ENCODE measurements at places on chromosomes 2 and 18.
A peak's percentile ranks its signal among the peaks of the same experiment; 100 is the strongest.

DNA sequence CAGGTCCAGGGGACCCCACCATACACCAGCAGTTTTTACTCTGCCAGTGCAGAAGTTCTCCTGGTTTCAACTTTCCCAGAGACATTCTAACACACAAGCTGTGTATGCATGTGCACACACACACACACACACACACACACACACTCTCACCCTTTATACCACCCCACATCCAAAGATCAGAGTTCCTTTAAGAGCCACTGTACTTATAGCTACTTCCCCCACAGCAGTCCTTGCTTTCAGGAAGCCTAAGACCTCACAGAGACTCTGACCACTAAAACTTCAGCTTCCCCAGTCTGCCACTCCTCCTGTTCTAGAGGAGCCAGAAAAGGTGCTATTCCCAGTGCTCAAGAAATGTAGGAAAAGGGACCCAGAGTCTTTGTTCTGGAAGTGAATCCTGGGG is 107.8 kb downstream of the ZNF521 start:
- no peak for DNase-seq

GRCh38 chr2:52658598-52658997 is 1109.0 kb upstream of the CHAC2 start:
- no peak for DNase-seq

DNA sequence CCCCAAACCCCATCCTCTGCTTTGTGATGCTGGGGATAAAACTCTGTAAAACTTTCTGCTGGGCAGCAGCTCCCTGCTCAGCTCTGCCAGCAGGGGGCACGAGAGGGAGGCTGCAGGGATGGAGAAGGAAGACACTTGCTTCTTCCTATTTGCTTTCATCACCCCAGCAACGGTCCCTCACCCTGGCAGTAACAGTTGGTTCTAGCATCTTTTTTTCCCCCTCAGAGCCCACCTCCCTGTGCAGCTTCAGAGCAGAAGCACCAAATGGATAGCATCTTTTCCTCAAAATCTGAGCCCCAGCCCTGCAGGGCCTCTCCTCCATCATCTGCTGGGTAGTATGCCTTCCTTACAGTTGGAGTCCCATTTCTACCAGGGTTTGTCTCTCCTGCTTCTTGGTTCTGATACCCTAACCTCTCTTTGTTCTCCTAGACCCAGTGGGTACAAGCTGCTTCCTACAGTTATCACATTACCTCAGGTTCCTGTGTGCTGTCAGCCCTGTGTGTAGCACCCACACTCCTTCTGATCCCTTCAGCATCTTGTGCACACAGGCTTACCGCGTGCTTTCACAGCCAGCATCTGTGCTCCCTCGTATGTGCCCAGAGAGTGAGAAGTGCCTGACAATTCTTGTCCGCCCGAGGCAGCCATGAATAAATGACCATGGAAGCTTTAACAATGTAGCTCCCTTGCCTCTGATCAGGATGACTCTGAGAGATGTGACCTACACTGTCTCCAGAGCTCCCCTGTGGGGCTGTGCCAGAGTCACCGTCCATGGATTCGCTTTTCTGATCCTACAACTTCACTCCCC is 14.5 kb downstream of the CKAP2L start:
- peak; percentile 63 for DNase-seq

DNA sequence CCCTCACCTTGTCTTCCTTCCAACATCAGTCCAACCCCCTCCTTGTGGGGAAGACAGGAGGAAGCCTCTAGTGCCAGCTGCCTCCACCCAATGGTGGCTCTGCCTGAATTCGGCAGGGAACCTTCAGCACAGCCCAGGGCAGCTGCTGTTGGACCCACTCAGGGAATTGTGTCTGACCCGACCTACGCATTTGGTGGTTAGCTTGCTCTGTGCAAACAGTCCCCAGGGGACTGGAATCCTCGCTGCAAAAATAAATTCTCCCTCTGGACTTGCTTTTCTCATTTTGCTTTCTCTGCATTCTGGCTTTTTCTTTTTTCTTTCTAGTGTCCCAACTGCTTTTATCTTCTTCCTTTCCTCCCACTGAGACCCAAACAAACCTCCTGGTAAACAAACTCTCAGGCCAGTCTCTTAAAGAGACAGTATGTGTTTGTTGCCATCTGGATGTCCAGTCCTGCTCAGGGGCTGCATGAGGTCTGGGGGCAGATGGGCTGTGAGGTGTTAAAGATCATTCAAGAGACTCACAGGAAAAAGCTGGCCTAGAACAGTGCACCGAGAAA is 137.7 kb upstream of the HAAO start:
- no peak for DNase-seq

DNA sequence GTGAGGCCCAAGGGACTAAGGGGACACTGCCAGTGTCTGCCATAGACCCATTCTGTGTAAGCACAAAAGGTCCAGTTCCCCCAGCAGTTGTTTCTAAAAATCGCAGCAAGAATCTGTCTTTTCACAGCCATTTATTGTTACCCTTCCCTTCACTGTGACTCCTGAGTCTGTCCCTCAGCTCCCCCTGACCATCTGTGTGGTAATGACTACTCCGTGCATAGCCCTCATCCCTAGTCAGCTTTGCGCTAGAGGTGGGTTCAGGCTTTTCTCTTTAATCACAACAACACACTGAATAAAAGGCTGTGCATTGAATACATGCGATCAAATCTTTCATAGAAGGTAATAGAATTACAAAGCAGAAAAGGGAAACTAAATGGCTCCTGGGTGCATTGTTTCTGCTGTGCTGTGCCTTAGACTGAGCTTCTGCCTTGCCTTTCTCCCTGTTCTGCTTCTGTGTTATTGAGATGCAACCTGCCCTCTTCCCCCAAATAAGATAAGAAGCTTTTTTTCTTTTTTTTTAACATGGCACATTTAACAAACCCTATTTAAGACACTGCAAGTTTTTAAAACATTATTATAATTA is 836.0 kb upstream of the CDH2 start:
- DNase-seq: no peak

DNA sequence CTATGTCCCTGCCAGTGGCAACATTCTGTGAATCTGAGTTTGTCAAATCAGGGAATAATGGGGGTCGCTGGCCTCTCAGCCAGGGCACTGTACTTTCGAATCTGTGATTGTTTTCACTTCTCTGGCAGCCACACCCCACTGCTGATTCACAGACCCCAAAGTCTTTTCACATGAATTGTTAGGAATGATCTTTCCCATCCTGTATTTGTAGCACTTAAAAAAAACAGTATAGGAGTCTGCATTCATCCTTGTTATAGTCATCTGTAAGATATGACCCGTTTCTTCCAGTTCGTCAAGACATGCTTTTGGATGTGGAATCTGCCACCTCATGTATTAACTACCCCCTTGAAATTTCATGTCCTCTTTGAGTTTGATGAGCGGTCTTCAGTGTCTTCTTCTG is 928 bp downstream of the NAGK start:
- no peak for DNase-seq

- DNase-seq: no peak
These were observed 49.9 kb upstream of the RNU4ATAC start for GRCh38 chr2:121480826-121481225.

DNA sequence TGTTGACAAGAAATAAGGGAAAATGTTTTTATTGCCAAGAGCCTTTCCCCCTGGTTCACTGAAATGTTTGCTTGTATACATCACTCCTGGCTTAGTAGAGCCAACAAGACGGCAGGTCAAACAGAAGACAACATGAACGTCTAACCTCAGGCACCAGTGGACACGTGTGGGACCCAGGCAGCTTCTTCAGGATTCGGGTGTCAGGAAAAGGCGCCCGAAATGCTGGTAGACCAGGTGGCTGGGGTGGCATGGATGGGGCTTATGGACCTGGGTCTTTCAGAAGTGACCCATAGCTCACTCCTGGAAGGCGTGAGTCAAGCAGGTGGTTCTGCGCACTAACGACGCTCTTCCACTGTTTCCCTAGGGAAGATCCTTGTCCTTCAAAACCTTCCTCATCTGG is 23.3 kb upstream of the NFATC1 start:
- no peak for DNase-seq

- DNase-seq: no peak
These were observed 87.2 kb upstream of the EPB41L3 start for GRCh38 chr18:5630900-5631413.

DNA sequence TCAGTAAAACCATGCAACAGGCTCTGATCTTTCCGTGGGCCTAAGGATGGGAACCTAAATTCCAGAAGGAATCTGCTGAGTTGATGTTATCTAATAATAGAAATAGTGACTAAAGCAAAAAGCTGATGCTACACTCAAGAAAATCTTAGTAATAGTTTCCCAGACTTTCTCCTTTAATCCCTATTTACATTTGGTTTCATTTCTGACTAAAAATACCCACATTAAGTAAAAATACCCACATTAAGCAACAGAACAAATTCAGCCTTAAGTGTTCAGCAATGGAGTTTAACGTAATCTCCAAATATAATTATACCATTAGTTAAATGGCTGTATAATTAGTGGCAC is 50.3 kb downstream of the CCBE1 start:
- no peak for DNase-seq

DNA sequence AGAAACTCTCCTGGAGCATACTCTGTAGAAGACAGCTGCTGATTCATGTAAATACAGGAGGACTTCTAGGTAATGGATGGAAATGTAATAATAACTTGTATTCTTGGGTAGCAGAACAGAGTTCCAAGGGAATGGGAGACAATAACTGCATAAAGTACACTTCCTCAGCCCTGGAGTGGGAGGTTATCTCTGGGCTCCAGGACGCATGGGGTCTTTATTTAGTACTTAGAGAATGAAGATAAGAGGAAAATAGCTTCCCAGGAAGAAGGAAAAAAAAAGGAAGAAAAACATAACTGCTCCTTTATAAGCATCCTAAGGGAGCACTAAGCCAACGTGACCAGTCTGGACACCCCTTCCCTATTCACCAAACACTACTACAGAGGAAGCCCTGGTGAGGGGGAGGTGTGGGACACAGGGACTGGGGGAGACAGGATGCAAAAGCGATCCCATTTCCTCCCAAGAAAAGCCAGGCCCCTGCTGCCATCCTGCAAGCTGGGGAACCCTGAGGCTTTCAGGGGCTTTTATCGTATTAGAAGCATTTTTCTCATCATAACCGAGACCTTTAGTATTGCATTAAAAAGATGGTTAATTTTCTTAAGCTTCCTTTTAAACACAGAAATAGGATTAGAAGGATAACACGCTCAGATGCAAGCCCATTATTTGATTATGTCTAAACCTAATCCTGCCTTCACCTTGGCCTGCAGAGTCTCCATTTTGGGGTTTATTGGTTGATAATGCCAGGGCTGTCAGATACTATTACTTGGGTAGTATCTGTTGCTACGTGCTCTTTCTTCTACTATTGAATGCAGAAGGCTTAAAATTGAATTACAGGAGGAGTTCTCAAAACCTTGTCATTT is 78.5 kb downstream of the KLF7 start:
- no peak for DNase-seq

DNA sequence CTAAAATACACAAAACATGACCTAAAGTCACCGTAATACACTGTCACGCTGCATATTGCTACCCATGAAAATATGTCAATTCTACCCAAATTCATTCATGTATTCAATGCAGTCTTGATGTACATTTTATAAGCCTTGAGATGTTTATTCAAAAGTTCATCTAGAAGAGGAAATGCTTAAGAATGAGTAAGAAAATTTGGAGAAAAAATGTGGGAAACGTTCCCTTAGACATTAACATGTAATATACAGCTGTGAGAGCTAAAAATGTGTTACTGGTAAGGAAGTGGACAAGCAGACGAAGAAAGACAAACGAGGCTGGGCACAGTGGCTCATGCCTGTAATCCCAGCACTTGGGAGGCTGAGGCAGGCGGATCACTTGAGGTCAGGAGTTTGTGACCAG is 37.3 kb downstream of the THAP4 start:
- DNase-seq: no peak

- no peak for DNase-seq
These were observed 519.9 kb downstream of the KCNJ3 start for GRCh38 chr2:155218292-155218924.

- no peak for DNase-seq
These were observed 454.5 kb downstream of the XIRP2 start for GRCh38 chr2:167342769-167343168.

DNA sequence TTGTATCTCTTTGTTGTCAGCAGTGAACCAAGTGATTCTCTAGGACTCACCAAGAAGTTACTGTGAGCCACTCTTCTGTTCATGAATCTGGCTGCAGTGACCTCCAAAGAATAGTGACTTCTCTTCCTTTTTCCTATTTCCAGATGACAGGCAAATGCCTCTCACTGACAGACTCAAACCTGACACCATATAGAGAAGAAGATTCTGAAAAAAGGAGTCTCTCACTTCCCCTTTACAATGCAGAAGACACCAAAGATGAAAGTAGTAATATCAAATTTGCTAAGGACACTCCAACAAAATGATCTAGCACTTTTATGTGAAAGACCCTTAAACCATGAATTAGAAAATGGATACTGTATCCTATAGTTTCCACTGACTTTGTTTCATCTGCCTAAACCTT is 44.4 kb upstream of the SETBP1 start:
- no peak for DNase-seq

DNA sequence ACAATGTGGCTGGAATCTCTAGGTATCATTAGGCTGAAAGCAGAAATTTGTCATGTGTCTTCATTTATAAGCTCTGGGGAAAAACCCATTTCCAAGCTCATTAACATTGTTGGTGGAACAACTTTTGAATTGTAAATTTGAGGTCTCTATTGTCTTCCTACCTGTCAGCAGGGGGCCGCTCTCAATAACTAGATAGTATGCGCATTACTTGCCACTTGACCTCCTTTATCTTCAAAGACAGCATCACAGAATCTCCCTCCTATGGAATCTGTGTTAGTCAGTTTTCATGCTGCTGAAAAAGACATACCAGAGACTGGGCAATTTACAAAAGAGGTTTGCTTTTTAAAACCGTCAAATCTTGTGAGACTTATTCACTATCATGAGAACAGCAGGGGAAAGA is 223.1 kb downstream of the CALCRL start:
- DNase-seq: no peak

DNA sequence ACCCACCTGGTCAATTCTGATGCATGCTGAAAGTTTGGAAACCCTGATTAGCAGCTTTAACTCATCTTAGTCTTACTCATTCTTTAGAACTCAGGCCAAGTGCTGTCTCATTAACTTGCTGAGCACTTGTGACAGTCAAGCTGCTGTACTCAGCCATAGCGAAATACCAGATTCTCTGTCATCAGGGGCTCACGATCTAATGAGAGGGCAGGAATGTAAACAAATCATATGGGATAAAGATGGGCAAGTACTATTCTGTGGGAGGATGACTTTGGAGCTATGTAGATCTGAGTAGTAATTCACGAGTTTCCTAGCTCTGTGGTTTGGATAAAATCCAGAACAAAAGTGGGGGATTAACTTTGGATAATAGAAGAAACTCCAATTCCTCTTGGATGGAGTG is 376.6 kb downstream of the HRH4 start:
- DNase-seq: no peak
